ENCODE measurements at places on chromosomes 16 and 17. TPM values are rescaled to one million over a fixed set of nuclear protein-coding genes. Genes with fewer than 3 reads are reported as not detected.
A peak's percentile ranks its signal among the peaks of the same experiment; 100 is the strongest.

- DNase-seq: no peak
Measured at GRCh38 chr17:37755455-37755854, 10.6 kb upstream of the HNF1B start.

- DNase-seq: no peak
Measured at GRCh38 chr17:73347351-73347750, 35.5 kb upstream of the CDC42EP4 start.

GRCh38 chr16:57383276-57384247, 11.3 kb downstream of the CX3CL1 start:
- DNase-seq: no peak

- DNase-seq: peak; percentile 18
Measured at GRCh38 chr16:50534556-50534955, 13.6 kb upstream of the NKD1 start.

DNA sequence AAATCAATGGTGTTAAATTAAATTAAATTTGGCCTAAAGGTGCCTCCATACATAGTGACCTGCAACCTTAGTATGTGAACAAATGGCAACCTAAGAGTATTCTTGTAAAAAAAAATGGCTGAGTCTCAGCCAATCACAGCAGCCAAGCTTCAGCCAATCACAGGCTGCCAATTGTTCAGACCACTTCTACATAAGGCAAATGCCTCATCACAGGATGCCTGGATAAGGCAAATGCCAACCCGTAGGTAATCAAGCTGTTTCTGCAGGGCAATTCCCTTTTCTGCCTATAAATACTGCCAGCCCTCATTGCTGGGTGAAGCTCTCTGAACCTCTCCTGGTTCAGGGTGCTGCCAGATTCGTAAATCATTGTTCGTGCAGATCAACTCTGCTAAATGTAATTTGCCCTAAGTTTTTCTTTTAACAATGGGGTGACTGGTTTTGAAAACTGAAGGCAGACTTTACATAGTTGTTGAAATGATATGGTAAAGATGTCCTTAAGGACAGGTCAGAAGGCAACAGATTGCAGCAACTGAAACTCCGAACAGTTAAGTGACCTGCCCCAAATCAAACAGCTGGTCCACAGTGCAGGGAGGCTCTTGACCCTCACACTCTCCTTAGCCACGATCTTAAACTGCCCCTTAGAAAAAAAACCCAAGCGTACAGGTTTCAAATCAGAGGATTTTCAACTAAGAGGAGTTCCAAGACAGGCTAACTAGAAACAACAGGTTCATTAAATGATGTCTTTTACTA, 50.3 kb downstream of the N4BP1 start:
- DNase-seq: no peak

GRCh38 chr17:58412064-58412703, 5.2 kb downstream of the RNF43 start:
- no peak for DNase-seq

GRCh38 chr17:12257176-12257575, 236.5 kb downstream of the MAP2K4 start:
- no peak for DNase-seq

GRCh38 chr16:27670071-27670810, 120.3 kb downstream of the KATNIP start:
- DNase-seq: no peak

- DNase-seq: no peak
Measured at GRCh38 chr17:75959051-75959838, 18.4 kb upstream of the FBF1 start.

GRCh38 chr16:14502256-14502875, 127.7 kb downstream of the PARN start:
- no peak for DNase-seq

DNA sequence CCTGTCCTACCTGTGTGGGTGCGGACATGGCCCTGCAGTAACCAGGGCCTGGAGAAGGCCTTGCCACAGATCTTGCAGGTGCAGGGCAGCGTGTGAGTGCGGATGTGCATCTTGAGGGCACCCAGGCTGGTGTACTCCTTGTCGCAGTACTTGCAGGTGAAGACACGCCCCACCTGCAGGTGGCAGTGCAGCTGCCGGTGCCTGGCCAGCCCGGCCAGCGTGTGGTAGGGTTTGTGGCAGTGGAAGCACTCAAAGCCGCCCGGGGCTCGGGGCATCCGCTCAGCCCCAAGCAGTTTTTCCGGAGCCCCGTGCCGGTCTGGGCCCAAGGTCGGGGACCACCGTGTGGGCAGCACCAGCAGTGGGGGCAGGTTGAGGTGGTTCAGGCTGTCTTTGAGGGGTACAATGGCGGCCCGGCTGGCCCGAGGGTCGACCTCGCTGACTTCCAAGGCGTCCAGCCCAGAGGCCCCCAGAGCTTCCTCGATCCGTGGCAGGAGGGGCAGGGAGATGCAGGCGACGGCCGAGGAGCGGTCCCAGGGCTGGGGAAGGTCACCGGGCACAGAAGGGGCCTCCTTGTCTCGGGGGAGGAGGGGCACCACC, 5.1 kb downstream of the SNAI3 start:
- DNase-seq: no peak

- DNase-seq: no peak
Measured at GRCh38 chr16:19859603-19860002, 25.0 kb downstream of the GPRC5B start.

GRCh38 chr17:14310101-14310500, 9.2 kb downstream of the HS3ST3B1 start:
- no peak for DNase-seq

- no peak for DNase-seq
Measured at GRCh38 chr17:64281962-64282752, 19.1 kb upstream of the TEX2 start.

- DNase-seq: no peak
Measured at GRCh38 chr17:33052856-33053255, 61.2 kb downstream of the SPACA3 start.

- no peak for DNase-seq
Measured at GRCh38 chr17:77184474-77184873, 43.7 kb downstream of the SEC14L1 start.

The ASPHD1 gene
- total RNA-seq: not detected

The C16orf92 gene
- not detected for total RNA-seq

The FBXW10 gene
- total RNA-seq: not detected

The OR2C1 gene
- 0.34 TPM for total RNA-seq

The HOXB5 gene
- total RNA-seq: 0.80 TPM

The CD68 gene
- total RNA-seq: 9.8 TPM

The CES1 gene
- total RNA-seq: 3.0 TPM

The CIITA gene
- total RNA-seq: 9.7 TPM

The SLC16A6 gene
- 5.1 TPM for total RNA-seq

The MIS12 gene
- total RNA-seq: 7.9 TPM

The SDK2 gene
- 2.6 TPM for total RNA-seq

All from suprapubic skin (tissue), 4 donors.